Inflammatory macrophage (primary cell): ENCODE measurements at places on chromosomes 13 and 19.

GRCh38 chr19:17681505-17682125, 6.5 kb downstream of the UNC13A start:
- peak; percentile 6 for DNase-seq

DNA sequence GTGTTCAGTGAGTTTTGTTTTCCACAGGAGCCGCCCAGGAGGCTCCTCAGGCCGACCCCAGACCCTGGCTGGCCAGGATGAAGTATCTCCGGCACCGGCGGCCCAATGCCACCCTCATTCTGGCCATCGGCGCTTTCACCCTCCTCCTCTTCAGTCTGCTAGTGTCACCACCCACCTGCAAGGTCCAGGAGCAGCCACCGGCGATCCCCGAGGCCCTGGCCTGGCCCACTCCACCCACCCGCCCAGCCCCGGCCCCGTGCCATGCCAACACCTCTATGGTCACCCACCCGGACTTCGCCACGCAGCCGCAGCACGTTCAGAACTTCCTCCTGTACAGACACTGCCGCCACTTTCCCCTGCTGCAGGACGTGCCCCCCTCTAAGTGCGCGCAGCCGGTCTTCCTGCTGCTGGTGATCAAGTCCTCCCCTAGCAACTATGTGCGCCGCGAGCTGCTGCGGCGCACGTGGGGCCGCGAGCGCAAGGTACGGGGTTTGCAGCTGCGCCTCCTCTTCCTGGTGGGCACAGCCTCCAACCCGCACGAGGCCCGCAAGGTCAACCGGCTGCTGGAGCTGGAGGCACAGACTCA, 12.9 kb downstream of the B3GNT3 start:
- no peak for DNase-seq

DNA sequence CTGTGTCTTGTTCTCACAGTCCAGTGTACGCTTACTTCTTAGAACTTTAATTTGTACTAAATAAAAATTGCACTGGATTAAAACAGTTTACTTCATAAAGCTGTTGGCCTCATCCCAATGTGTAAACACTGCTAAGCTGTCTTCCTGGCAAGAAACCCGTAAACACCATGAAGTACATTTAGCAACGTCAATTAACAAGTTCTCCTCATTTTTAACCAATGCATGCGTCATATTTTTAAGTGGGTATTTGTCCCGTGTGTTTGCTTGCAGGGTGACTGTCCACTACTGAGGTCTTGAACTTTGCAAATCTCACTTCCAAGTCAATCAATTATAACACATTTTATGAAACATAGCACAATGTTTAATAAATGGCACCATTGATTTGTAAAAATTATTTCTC, 28.2 kb downstream of the LAIR2 start:
- no peak for DNase-seq

- DNase-seq: no peak
Observed at GRCh38 chr19:44308011-44308410, 3.2 kb upstream of the ZNF235 start.

DNA sequence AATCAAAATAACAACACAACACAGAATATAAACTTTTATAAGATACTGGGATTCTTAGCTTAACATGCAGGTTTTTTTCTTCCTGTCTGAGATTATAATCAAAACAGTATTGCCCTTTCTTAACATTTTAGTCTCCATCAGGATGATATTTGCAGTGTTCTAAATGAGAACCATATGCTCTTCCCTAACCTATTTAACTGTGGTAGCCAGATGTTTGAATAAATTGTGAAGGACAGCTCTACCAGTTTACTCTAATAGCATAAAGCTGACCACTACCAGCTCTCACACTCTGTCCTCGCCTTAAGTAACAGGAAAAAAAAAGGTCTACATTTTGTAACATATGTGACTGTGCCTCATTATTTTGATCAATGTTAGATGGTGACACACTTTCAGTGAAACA, 618.7 kb upstream of the SGCG start:
- DNase-seq: no peak

GRCh38 chr13:114145256-114145655, 12.8 kb upstream of the RASA3 start:
- no peak for DNase-seq

- DNase-seq: peak; percentile 32
Observed at GRCh38 chr19:10271543-10272086, 695 bp downstream of the ICAM1 start.

DNA sequence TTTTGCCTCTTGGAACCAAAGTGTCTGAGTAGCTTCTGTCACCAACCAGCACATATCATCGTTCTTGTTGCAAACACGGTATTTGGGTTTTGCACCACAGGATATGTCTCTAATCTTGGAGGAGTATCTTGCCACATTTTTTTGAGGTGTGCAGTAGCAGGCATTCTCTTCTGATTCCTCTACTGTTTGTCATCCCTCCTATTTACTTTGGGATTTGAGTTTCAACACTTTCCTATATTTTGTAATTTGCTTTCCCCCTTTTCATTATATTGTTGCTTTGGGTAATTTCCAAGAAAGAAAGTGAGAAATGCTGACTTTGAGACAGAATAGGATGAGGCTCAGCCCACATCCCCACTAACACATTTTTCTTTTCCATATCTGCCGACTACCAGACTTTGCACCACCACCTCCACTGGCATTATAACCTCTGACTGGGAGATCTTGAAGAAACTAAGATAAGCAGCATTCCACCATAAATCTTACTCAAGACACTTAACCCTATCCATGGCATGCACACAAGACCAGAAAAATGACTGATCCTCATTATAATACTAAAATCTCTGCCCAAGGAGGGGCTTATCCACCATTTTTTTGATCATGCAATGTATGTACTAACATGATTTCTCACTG, 12.0 kb upstream of the DZIP1 start:
- no peak for DNase-seq

DNA sequence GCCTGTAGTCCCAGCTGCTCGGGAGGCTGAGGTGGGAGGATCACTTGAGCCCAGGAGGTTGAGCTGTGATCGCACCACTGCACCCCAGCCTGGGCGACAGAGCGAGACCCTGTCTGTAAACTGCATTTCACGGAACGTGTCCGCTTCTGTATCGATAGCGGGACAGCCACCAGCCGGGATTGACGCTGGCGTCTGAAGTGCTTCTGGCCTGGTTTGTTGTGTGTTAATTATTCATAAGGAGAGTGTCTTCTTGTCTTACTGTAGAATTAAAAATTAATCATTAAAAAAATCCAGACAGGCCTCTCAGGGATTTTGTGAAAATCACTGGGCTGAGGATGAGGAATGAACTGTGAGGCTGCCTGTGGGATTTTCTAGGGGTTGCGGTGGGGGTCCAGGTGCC, 16.2 kb upstream of the MISP start:
- no peak for DNase-seq

DNA sequence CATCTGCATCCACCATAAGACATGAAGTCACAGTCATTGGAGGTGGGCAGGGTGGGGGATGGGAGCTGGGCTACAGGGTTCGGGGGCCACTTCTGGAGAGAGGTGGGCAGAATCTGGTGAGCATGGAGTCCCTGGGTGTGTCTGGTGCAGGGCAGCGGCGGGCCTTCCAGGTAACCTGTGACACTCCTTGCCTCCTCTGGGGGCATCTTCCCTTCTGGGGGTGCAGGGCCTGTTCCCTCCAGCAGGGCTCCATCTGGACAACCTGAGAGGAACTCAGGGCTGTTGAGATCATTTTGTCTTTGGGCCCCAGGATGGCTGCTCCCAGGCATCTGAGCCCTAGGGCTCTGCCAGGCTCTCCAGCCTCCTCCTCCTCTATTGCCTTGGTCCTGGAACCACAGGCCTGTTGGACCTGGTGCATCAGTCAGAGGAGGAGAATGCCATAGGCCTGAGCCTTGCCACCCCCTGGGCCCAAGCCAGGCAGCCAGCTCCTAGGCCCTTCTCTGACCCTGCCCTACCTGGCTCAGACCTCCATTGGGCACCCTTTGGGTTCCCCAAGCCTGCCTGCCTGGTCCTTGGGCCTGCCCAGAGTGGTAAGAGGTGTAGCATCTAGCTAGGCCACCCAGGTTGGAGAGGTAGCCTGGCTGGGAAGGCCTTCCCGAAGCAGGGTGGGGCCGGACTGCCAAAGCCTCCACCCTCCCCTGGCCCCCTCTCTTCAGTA, 13.4 kb downstream of the LYL1 start:
- DNase-seq: no peak

- no peak for DNase-seq
Observed at GRCh38 chr13:46565808-46566750, 13.1 kb downstream of the LRCH1 start.

- DNase-seq: no peak
Observed at GRCh38 chr13:40433577-40433976, 232.9 kb downstream of the FOXO1 start.

GRCh38 chr13:98652721-98653462, 76.0 kb upstream of the STK24 start:
- no peak for DNase-seq

DNA sequence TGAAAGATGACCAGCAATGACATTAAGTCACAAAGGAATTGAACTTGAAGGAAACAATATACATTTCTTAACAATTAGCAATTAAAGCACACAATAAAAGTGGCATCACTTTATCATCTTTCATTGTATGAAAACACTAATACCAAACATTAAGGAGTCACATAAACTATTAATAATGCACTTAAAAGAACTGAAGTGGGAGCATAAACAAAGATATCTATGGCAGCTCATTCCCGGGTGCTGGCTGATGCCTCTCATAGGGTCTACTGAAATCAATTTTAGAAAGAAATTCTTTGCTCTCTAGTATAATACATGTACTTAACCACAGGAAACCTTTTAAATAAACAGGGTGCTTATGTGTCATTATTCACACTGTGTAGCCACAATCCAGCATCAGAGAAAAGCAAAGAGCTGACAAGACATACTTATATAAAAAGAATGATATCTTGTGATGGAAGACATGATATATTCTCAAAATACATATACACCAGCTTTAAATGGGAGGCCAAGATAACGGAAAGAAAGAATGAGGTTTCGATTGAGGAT, 1207.8 kb downstream of the EFNB2 start:
- DNase-seq: no peak

DNA sequence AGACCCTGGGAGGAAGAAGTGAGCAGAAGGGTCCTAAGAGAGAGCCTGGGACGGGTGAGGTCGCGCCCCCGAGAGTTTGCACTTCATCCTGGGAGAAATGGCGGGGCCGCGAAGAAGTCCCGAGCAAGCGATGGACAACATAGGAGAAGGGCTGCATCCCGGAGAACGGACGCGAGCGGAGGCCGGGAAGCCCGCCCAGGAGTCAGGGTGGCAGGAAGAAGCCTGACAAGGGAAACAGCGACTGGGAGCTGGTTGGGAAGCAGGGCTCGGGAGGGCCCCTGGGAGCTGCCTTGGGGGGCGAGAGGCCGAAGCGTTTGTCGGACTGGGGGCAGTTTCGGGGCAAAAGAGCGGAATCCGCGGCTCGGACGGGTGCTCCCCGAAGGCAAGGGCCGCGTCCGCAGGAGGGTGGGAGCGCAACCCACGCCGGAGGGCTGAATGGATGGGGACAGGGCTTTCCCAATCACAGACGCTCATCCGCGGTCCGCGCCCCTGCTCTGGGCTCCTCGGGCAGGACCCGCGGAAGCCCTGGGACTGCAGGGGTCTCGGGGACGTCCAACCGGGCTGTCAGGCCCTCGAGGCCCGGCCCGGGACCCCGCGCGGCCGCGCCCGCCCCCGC, 469 bp downstream of the ABHD17A start:
- DNase-seq: no peak

- no peak for DNase-seq
Observed at GRCh38 chr19:345320-345879, 804 bp upstream of the MIER2 start.

GRCh38 chr13:72990953-72991352, 67.9 kb upstream of the KLF5 start:
- DNase-seq: no peak

- no peak for DNase-seq
Observed at GRCh38 chr13:79392882-79393563, 13.0 kb downstream of the RBM26 start.

DNA sequence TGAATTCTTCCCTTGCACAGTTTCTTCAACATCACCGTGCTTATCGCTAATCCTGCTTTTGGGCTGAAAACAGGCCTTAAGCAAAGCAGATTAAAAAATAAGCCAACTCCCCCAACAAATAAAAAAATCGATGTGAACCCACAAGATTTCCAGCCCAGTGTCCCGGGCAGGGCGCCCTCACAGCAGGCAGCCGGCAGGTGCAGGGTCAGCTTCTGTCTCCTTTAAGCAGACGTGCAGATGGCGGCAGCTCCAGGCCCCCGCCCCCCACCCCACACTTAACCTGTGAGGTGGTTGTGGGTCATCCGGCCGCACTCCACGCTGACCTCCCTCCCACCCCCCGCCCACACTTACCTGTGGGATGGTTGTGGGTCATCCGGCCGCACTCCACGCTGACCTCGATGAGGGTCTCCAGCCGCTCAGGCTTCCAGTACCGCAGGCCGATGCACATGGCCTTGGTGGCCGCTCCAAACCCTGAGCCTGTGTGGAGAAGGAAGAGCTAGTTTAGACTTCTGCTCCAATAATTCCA, 19.8 kb downstream of the ADPRHL1 start:
- no peak for DNase-seq

GRCh38 chr19:4598712-4599111, 39.2 kb upstream of the SEMA6B start:
- no peak for DNase-seq

- no peak for DNase-seq
Observed at GRCh38 chr13:35733827-35734226, 257.3 kb upstream of the MAB21L1 start.

DNA sequence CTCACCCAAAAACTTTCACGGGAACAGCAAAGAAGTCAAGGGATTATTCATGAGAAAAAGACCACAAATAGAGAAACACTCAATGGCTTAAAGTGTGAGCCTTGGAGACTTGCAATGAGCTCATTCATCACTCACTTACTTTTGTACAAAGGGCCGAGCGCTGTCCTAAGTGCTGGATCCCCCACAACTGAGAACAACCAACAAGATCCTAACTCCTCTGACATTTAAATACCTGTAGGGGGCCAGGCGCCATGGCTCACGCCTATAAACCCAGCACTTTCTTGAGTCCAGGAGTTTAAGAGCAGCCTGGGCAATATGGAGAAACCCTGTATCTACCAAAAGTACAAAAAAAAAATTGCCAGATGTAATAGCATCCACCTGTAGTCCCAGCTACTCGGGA, 29.4 kb upstream of the ZNF507 start:
- no peak for DNase-seq

DNA sequence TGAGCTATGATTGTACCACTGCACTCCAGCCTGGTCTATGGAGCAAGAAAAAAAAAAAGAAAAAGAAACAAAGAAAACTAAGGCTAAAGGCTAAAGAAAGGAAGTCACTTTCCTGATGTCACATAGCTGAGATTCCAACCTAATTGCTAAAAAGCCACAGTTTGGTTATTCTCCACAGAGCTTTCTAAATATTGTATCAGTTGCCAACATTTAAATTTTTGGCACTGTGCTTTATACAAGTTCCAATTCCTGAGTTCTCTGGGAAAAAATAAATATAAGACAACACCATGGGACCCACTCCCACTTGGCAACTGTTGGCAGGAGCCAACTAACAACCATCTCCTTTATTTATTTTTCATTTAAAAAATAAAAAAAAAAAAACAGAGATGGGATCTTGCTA, 11.2 kb upstream of the LYPD3 start:
- no peak for DNase-seq

GRCh38 chr13:113365971-113366588, 2.1 kb upstream of the GRTP1 start:
- no peak for DNase-seq

GRCh38 chr19:49152119-49152550, 3.1 kb downstream of the HRC start:
- DNase-seq: no peak
